ENCODE measurements at places on chromosomes 2 and 18.

- DNase-seq: no peak
These were observed 95.7 kb downstream of the FAM161A start for GRCh38 chr2:61758159-61758558.

GRCh38 chr2:217023611-217024010 lies 163.7 kb upstream of the TNP1 start:
- DNase-seq: peak; percentile 69

DNA sequence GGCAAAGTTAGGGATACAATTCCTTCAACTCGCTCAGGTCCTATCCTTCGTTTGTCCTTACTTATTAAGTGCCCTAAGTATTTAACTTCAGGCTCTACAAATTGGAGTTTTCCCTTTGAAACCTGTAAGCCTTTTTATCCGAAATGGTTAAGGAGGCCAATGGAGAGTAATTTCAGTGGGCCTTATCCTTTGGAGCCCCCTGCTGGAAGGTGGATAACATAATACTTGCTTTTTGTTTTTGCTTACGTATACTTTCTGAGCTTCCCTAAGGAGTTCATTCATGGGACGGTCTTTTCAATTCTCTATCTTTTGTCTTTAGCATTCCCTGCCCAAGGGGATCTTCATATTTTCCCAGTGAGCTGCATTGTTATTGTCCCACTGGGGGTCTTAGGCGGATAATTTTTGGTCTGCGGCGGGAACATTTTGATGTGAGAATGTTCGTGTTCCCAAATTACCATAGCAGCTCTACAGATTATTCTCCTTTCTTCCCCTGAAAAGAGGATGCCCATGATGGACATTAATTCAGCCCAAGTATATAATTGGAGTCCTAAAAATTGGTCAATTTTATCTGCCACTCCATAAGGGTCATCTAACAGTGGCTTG lies 34.4 kb upstream of the TRAPPC8 start:
- DNase-seq: peak; percentile 47

DNA sequence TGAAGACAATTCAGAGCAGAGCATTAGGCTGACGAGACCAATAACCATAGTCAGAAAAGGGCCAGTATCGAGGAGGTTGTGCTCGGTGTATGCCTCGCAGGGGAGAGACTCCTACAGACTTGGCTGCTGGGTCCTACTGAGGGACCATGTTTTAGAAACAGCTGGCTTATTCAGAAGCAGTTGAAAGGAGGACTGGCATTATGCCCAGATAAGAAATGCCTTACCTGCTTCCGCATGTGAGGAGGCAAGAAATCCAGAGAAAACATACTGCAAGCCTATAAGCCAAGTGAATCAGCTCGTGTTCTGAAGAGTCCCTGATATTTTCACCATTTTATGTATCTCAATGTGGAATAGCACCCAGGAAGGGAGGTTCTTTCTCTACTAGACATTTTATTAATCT lies 434.7 kb downstream of the GRB14 start:
- DNase-seq: peak; percentile 62

GRCh38 chr18:6951336-6952090 lies 166.1 kb downstream of the LAMA1 start:
- DNase-seq: no peak

GRCh38 chr2:201308914-201309313 lies 48.2 kb downstream of the FLACC1 start:
- no peak for DNase-seq

- DNase-seq: no peak
These were observed 4.6 kb downstream of the TXNL4A start for GRCh38 chr18:79983793-79984192.

DNA sequence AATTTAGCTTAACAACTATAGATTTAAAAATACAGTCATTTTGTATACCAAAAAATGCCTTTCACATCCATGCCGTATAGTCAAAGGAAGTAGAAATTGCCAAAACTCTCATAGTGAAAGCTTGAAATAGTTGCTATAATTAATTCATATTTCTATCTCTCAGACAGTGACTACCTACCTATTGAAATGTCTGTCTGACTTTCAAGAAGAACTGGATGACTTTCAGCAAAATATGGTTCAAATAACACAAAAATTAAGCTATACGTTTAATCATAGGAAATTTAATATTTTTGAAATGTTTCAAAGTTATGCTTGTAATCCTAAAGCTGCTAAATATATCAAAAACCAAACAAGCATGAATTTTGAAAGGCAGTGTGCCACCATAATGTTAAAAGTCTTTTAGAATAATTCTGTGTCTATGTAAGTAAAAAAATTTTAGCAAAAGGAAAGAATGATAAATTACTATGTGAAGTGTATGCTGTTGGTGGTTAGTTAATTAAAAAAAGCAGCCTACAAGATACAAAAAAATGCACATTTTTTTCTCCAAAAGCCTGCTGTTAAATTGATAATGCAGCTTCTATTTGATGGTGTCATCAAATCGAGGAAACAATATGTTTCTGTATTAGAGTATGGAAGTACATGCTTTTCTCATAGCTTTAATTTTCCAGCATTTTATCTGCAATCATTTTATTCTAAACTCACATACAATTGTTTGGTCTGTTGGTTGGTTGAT lies 57.7 kb upstream of the ST6GAL2 start:
- DNase-seq: no peak

Data from epithelial cell of esophagus (primary cell).